ENCODE measurements at places on chromosomes 11 and 22.

- DNase-seq = no peak
Measured at GRCh38 chr11:61851113-61851899, 23.2 kb downstream of the FADS2 start.

DNA sequence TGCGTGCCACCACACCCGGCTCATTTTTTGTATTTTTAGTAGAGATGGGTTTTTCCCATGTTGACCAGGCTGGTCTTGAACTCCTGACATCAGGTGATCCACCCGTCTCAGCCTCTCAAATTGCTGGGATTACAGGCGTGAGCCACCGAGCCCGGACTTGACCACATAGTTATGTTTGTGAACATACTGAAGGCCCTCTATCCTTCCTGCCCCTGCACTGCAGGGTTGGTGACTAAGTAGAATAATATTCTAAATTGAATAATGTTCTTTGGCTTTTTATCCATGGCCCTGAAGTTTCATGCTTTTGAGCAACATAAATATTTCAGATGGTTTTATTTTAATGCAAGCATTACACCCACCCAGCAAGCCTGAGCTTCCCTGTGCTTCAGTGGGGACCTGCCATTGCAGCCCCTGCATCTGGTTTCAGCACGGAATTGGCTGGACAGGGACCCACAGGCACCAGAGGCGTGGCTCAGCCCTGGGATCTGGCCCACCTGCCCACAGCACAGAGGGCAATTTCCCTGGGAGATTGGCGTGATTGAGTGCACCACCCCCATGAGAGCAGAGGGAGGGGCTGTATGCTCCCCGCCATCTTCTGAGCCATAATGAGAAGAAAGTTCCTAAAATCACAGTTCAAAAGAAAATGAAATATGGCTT, 460.5 kb downstream of the BRD1 start:
- DNase-seq = no peak

- no peak for DNase-seq
Measured at GRCh38 chr11:26987272-26987671, 6.6 kb upstream of the FIBIN start.

DNA sequence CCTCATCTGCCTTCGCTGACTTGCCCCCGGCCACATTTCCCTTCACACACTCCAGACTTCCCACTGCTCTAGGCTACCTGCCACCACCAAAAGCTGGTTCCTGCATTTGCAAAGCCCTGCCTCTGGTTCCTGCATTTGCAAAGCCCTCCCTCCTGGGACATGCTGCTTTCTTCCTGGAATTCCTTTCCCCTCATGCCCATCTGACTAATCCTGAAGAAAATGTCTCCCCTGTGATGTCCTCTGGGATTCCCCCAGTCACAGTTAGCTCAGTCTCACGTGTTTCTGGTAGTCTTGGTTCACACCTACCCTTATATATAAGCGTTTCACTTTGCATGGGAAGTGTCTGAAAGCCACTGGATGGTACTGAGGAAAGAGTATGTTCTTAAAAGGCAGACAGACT, 206.9 kb downstream of the DBX1 start:
- no peak for DNase-seq

- no peak for DNase-seq
Measured at GRCh38 chr11:69615545-69616278, 25.2 kb upstream of the CCND1 start.

GRCh38 chr22:20962491-20962945, 4.5 kb upstream of the AIFM3 start:
- DNase-seq = no peak

DNA sequence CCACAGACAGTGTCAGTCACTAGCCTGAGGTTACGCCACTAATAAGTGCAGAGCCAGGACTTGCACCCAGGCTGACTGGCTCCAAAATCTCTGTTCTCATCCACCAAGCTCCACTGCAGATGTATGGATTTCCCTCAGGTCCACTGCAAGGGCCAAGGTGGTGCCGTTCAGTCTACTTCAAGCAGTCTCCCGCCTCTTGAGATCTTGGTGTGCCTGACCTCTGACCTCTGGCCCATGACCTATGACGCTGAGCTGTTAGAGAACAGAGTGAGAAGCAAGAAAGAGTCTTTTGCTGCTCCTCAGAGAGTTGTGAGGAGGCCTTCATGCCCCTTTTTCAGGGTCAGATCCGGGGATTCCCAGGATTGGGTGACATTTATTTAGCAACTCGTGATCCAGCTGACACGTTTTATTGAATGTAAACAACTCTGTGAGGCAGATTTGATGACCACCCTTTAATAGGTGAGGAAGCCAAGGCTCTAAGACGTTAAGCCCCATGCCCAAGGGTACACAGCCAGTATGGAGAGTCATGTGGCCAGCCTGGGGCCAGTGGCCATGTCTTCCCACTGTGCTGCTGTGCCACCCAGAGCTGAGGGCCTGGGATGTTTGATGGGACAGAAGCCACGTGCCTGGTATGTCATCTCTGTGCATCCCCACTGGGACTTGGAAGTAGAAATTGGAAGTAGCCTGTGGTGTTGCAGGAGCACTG, 25.2 kb downstream of the DCPS start:
- DNase-seq = no peak

DNA sequence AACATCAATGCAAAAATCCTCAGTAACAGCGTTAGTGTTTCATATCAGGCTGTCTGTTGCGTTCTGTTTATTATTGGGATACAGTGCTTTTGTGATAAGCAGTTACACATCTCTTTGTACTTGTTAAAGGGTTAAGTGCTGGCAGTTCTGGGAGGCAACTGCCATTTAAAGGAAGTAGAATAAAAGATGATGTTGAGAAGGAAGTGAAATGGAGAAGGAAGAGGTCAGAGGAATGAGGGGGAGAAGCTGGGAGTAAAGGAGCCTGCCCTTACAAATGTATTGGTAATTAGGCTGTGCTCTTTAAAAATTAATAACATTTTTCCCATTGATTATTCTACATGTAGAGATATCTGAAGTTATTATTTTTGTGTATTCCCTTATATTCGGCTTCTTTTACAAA, 674.7 kb downstream of the NTM start:
- no peak for DNase-seq

DNA sequence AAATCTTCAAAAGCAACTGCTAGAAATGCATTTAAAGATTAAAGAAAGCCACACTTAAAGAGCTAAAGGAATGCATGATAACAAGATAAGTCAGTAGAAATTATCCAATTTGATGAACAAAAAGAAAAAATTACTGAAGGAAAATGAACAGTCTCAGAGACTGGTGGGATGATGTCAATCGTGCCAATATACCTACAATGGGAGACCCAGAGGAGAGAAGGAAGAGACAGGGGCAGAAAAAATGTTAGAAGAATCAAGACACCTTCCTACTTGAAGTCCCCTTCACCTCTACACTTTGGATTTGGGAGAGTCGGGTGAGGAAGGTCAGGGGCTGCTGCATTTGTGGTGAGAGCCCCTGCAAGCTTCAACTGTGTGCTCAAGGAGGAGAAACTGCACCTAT, 216.3 kb downstream of the BUD13 start:
- no peak for DNase-seq

DNA sequence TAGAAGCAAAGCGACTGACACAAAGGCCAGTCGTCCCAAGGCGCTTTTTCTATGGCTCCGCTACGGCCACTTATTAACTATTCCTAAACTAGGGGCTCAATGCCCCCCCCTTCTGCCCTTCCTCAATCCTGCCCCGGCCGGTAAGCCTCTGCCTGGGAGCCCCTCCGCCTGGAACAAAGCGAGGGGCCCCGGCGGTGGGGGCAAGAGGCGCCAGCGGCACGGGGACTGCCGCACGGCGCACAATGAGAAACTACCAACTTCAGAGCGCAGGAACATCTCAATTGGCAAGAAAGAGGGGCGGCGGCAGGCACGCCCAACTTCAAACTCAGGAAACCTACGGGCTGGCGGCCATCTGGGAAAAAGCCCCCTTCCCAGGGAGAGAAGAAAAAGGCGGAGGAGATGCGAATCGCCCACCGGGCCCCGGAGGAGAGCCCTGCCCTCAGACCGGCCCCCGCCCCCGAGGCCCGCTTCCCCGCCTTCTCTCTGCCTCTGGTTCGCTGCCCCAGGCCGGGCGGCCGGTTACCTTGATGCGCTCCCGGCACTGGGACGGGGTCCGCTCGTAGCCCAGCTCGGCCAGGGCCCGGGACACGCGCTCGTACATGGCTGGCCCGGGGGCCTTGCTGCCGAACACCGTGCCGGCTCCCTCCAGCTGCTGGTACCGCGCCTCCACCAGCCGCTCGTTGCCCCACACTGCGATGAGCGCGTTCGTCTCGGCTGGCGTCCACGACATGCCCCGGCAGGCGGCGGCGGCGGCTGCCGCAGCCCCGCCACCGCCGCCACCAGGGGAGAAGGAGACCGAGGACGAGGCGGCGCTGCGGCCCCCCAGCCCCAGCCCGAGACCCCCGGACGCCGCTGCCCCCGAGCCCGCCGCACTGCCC, 619 bp downstream of the MSANTD2 start:
- no peak for DNase-seq

DNA sequence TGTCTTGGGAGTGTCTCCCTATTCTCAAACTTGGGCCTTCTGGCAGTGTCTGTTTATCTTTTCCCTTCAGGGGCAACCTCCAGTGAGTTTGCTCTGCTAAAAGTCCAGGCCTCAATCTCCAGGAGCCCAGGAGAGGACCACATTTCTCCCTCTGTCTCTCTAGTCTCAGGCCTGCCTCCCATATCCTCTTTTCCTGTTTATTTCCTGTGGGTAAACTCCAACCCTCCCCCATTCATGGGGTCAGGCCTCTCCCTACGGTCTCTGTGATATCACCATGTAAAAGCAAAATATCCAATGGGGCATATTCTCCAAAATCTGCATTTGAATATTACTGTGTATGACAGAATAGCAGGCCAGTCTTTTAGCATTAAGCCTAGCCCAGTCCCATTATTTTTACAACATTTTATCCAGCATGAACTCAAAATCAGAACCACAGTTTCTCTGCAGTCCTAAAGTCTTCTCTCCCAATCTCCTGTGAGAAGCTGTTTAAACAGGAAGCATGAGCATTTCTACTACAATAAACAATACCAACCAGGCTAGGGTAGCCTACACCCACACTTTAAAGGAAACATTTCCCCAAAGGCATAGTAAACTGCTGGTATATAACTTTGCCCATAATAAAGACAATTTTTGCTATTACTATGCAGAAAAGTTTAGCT, 18.0 kb upstream of the TMEM135 start:
- no peak for DNase-seq

- DNase-seq = no peak
Measured at GRCh38 chr22:31100762-31101525, 6.4 kb downstream of the SELENOM start.

DNA sequence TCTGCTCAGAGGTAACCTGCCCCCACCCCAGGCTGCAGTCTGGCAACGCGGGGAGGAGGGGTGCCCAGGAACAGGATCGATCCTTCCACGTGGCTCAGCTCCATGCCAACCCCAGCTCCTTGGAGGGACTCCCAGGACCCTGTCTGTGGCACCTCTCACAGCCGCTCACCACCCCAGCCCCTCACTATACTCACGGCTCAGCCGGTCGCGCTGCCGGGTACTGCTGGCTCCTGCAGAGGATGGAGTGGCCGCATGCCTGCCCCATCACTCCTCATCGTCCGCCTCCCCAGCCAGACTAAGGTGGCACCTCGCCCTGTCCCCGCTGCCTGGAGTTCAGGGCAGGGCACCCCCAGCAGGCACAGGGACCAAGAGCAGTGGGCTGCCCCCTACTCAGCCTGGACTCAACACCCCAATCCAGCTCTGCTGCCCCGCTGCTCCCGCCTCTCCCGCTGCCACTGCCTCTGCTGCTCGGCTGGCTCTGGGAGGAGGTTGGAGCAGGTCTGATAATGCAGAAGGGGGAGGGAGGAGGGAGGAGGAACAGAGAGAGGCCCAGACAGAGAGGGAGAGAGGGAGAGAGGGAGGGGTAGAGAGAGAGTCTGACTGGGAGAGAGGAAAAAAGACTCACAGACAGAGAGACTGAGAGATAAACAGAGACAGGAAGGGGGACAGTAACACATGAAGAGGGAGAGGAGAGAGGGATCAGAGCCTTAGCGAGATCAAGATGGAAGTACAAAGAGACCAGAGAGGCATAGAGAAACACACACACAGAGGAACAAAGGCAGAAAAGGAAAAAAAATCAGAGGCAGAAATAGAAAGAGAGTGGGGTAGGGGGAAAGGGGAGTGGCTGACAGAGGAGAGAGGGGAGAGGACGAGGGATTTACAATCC, at the start of gene PDE2A:
PDE2A (minus strand) TSS at position 480 of the 886 bp plus-strand sequence; CDS start at position 265, 215 bp downstream.
- no peak for DNase-seq

DNA sequence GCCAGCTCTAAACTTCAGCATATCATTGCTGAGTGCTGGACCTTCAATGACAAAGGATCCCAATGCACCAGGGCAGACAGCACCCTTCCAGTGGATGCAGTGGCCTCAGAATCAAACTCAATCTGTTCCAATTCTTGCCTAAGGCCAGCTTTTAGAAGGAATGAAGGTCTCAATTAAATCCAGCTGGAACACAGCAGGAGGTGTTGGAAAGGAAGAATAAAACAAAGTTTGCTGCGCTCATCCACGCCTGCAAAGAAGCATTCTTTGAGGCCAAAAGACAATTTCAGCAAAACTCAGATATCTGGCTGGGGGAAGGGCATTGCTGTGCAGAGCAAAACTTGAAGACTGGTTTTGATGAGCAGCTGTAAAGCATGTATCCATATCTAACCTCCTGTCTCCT, 120.7 kb downstream of the CCDC81 start:
- no peak for DNase-seq

DNA sequence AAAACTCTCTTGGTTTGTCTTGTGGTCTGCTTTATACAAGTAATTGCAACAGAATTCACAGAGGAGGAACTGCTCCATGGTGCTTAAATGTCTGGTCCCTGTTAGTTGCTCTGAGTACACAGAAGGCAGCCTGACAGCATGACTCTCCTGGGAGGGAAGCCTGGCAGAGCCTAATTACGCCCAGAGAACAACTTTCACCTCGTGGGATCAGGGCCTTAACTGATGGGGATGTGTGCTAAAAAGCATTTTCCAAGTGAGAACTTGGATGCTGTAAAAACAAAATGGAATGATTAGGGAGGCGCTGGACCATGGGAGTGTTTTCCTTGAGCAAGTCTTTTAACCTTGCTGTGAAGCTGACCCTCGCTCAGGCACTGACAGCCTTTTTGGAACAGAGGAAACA, 154.0 kb upstream of the TENM4 start:
- no peak for DNase-seq

DNA sequence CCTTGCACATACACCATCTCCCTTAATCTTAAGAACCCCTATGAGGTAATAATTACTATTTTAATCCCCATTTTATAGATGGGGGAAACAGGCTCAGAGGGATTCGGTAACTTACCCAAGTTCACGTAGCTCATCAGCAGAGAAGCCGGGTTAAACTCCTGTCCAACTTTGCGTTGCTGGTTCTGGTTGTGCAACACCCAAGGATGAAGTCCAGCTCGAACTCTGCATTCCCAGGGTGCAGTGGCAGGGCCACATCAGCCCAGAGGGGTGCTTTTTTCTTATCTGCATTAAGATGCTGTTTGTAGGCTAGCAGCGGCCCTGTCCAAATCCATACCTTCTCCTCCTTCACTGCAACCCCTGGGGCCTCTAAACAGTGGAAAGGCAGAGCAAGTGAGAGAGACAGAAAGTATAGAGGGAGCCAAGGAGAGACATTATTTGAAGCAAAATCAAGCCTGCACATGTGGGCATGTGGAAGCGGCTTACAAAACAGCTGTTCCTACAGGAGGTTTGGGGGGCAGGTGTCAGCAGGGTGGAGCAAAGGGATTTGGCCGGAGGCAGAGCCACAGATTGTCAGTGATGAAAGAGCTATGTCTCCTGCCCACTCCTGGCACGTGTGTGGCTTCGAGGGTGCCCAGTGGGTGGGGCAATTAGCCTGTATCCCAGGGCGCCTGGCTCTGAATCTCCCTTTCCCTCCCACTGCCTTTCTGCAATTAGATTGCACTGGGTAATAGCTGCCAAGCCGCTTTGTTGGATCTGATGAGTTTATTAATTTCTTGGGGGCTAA, 129.5 kb upstream of the TBCEL start:
- DNase-seq = no peak

- no peak for DNase-seq
Measured at GRCh38 chr22:35631597-35631996, 14.5 kb upstream of the MB start.
